ENCODE measurements at places on chromosomes 16 and 17. TPM values are rescaled to one million over a fixed set of nuclear protein-coding genes. Genes with fewer than 3 reads are reported as not detected.

- no peaks in the 10 kb centered on the region for H3K27me3 ChIP-seq
- H3K36me3 ChIP-seq: no peaks in the 10 kb centered on the region
- H3K27ac ChIP-seq: 0 out of 2 replicates have a peak overlapping the region, but pooled peaks have one; percentile 4
- no peak overlapping the region for H3K4me3 ChIP-seq
- no peak for DNase-seq
These were observed 3.5 kb upstream of the WFDC1 start for GRCh38 chr16:84291226-84291625.

The C16orf96 gene
- total RNA-seq: not detected

- H3K4me1 ChIP-seq: peaks cover 3% of the 10 kb centered on the region
- no peaks in the 10 kb centered on the region for H3K36me3 ChIP-seq
- H3K4me3 ChIP-seq: no peak overlapping the region
- no peaks in the 10 kb centered on the region for H3K27me3 ChIP-seq
These were observed 9.0 kb downstream of the WWOX start for GRCh38 chr16:78108451-78108850.

DNA sequence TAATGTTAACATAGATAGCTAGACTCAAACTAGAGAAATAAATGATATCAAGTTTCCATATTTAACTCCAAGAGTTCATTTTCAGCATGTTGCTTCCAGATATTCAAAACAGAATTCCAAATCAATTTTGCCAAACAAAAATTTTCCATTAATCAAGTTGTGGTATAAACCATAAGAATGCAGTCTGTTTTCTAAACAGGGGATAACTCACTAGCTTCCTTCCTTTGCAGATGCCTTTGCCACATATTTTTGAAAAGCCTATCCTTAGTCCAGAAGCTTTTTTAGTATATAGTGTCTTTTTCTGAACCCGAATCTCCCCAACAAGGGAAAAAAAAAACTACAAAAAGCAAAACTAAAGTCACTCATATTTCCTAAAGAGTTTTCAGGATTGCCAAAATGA lies 61.5 kb downstream of the HELZ start:
- H3K27ac ChIP-seq: no peak overlapping the region
- H3K36me3 ChIP-seq: peaks cover 10% of the 10 kb centered on the region
- no peak overlapping the region for H3K4me3 ChIP-seq
- no peaks in the 10 kb centered on the region for H3K27me3 ChIP-seq
- no peaks in the 10 kb centered on the region for H3K4me1 ChIP-seq
- DNase-seq: no peak

DNA sequence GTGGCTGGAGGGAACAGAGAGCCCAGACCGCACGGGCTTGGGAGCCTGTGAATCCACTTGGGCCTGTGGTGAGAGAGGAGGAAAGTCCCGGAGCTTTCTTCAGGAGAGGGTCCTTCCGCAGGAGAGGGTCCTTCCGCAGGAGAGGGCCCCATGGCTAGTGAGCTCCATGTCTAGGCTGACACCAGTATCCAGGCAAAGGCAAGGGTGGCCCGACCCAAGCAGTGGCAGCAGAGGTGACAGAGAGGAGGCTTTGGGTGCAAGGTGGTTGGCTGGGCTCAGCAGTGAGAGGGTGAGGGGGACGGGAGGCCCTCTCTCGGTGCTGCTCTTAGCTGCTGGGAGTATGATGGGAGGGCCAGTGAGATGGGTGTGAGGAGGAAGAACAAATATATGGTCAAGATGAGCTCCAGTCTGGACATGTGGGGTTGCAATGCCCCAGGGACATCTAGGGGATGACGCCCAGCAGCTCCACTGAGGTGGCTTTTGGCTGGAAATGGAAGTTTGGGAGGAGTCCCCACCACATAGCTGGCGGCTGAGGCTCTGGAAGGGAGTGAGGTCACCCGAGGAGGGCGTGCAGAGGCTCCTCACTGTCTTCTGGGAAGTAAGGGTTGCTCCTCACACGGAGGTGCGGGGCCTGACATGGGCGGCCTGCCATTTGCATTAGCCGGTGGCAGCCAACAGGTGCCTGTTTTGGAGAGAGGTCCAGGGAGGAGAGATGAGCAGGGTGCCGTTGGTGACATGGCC lies 2.3 kb upstream of the HSD3B7 start:
- no peak for DNase-seq
- no peak overlapping the region for H3K27ac ChIP-seq
- H3K4me1 ChIP-seq: peaks cover 8% of the 10 kb centered on the region
- peaks cover 45% of the 10 kb centered on the region for H3K36me3 ChIP-seq
- H3K4me3 ChIP-seq: no peak overlapping the region

- DNase-seq: no peak
These were observed 2.4 kb downstream of the NECAB2 start for GRCh38 chr16:83970430-83970815.

DNA sequence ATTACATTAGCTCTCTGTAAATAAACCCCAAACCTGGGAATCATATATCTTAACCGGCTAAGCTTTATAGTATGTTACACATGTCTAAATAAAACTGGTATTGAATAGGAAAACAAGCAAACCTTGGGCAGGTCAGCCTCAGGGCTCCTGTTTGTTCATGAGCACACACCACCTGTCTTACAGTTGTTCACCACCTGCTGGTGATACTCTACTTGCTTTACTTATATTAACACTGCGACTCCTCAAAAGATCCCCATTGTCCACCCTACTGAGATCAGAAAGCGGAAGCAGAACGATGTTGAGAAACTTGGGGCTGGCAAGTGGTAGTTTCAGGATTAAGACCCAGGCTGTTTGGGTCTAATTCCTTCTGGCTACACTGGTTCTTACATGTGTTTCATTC lies 16.4 kb downstream of the CDH13 start:
- no peak overlapping the region for H3K4me3 ChIP-seq
- no peaks in the 10 kb centered on the region for H3K36me3 ChIP-seq
- no peak for DNase-seq
- no peaks in the 10 kb centered on the region for H3K27me3 ChIP-seq
- peaks cover 11% of the 10 kb centered on the region for H3K4me1 ChIP-seq

The TBC1D3C gene
- total RNA-seq: not detected

Measured in IMR-90 (cell line).